Stomach (tissue), 19 donors: ENCODE measurements at places on chromosomes 7 and 10. TPM values are rescaled to one million over a fixed set of nuclear protein-coding genes. Genes with fewer than 3 reads are reported as not detected.
A peak's percentile ranks its signal among the peaks of the same experiment; 100 is the strongest.

GRCh38 chr10:14598809-14599764, 175.6 kb downstream of the FAM107B start:
- no peak for DNase-seq

DNA sequence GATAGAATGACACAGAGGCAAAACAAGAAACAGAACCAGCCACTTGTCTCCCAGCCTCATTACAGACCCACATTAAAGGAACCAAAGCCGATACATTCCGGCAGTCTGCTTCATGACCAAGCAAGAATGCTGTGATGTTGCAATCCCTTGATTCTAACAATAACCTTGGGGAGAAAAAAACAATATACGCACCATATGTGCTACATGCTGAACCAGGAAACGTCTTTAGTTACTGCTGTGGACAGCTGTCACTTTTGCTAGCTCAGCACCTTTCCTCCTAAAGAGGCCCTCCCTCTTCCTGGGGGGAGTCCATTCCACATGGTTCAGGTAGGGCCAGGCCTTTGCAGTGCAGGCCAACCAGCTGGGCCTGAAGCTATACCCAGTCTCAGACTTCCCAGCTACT, 79.1 kb downstream of the PRTFDC1 start:
- no peak for DNase-seq

The IFIT2 gene
- total RNA-seq, result 0.58 TPM

DNA sequence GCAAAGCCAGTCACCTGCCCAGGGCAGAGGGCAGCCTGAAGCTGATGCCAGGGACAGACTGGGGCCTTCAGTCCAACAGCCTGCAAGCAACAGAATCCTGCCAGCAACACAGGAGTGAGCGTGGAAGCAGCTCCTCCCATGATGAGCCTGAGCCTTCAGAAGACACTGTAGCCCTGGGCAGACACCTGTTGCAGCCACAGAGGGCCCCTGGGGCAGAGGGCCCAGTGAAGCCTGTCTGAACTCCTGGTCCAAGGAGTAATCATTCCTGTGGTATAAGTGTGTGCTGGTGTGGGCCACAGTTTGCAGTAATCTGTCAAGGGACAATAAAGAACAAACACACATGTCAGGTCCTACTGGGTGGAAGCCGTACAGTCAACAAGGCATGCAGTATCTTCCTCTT, 2.9 kb upstream of the PFKP start:
- no peak for DNase-seq

GRCh38 chr7:129908181-129908580, 44.6 kb downstream of the UBE2H start:
- no peak for DNase-seq

The ALKBH4 gene
- 27.4 TPM for total RNA-seq

The ITIH5 gene
- 28.6 TPM for total RNA-seq

- no peak for DNase-seq
These were observed 28.6 kb downstream of the ORC5 start for GRCh38 chr7:104179178-104179577.

DNA sequence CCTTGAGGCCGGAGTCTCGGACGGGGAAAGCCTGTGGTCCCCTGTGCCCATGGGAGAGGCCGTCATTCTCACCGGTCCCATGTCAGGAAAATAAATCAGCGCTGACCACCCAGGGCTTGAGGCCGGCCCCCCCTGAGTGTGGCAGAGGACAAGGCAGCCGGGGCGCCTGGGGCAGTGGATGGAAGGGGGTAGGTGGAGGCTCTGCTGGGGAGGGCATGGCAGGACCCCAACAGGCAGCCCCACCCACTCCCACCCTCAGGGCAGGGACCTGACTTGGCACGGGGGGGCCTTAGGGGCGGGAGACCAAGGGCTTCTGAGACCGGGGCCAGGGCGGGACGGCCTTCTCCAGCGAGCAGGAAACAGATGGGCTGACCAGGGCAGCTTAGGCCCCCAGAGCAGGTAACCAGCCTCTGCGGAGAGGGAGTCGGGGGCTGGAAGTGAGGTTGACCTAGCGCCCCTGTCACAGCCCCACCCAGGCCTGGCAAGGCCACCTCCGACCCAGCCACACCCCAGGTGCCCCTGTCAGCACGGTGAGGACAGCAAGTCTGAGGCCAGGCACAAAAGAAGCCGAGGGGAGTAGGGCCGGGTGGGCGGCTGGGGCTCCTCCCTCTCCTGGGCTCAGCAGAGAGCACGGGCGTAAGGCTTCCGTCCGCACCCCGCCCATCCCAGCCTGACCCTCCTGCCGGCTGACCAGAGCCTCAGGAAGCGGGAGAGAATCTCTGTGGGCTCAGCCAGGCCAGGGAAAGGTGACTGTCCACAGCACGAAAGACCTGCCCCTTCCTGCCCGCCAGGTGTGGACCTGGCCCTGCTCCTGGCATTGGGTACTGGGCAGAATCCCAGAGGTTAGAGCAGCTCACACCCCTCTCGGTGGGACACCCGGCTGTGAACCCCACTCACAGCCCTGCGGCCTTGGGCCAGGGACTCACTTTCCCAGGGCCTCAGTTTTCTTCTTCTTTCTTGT, 87.4 kb downstream of the FOXL3 start:
- no peak for DNase-seq

DNA sequence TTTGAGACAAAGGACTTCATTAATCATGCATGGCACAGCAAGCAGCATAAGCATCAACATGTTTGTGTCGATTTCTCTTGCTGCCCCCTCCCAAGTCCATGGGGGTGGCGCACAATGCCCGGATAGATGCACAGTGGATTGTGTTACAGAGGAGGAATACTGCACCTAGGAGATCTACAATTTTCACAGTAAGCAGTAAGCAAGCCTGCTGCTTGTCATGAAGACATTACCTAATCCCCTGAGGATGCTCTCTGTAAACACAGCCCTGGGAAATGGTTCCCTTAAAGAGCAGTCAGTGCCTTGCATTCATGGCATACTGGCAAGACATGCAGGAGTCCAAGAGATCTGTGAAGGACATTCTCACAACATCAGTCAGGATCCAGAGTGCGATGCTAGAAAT, 137.7 kb downstream of the ETV1 start:
- no peak for DNase-seq

- peak; percentile 45 for DNase-seq
These were observed 712 bp upstream of the CPVL start for GRCh38 chr7:29146888-29147609.

The TSPAN12 gene
- 19.7 TPM for total RNA-seq

GRCh38 chr10:4121502-4122380, 336.7 kb upstream of the KLF6 start:
- DNase-seq, result peak; percentile 36

The ZP3 gene
- 1.4 TPM for total RNA-seq

The GPR37 gene
- total RNA-seq, result under 0.01 TPM

DNA sequence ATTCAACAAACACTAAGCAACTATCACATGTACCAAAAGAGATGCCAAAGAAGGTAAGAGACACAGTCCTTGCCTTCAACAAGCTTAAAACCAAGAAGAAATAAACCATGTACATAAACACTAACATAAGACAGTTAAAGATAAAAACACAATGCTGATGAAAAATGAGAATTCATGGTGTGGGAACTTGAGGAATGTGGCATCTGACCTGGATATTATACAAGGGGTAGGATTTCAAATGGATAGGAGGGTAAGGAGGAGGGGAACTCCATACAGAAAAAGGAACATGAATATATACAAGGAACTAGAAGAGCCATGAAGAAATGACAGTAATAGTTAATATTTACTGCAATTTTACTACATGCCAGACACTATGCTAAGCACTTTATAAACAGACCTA, 11.0 kb downstream of the HIBADH start:
- DNase-seq, result no peak

DNA sequence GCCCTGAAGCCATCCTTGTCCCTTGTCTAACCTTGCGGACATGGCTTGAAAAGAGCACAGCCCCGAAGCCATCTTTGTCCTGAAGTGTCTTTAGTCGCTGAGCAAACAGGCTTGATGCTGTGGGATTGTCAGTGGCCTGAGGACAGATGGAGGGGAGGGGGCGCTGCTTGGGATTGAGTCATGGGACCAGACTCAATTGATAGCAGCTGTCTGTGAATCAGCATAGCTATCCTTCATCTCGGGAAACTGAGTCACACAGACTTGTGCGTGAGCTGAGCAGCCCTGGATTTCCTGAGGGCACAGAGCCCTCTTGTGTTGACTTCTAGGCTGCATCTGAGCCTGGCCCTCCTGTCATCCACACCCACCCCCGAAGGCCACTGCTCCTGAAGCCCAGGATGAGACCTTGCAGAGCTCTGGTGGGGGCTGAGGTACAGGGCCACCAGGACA, 14.4 kb downstream of the MYO1G start:
- peak; percentile 21 for DNase-seq

The ACBD7 gene
- total RNA-seq, result 6.4 TPM

DNA sequence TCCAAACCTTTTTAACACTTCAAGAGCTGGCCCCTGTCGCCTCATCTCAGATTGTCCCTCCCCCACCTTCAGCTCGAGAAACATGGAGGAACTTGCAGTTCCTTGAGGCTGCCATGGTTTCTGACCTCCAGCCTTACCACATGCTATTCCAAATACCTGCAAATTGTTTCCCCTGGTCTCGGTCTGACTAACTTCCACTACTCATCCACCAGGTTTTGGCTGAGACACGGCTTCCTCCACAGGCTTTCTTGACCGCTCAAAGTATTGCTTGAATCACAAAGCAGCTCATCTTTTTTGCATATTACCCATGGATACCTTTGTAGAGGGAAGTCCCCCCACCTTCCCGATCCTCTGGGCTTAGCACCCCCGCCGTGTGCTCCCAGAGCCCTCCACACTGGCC, 5.2 kb upstream of the SAMD8 start:
- DNase-seq, result no peak

The TYW1B gene
- 5.7 TPM for total RNA-seq

GRCh38 chr10:28072573-28072972, 73.7 kb upstream of the ODAD2 start:
- DNase-seq, result no peak

The IFIT1 gene
- 9.4 TPM for total RNA-seq

GRCh38 chr10:71285180-71285545, 33.9 kb upstream of the SLC29A3 start:
- peak; percentile 44 for DNase-seq

- DNase-seq, result no peak
These were observed 820.6 kb downstream of the CCSER2 start for GRCh38 chr10:85148693-85149640.

The TDRD1 gene
- total RNA-seq, result not detected

The ADCK2 gene
- total RNA-seq, result 22.0 TPM
